ENCODE measurements at places on chromosomes 11 and 22.

DNA sequence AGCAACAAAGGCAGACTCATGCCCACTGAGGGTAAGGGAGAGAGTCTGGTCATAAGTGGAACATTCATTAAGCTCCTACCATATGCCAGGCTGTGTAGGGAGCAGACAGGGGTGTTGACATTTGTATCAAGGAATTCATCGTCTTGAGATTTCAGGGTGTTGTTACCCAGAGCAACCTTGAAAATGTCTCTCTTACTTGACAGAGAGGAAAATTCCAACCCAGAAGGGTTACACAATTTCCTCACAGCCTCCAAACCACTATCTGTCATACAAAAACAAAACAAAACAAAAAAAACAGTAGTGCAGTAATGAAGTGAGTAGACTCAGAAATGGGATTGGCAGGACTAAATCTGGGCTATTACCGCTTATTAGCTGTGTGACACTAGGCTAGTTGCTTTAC is 113.2 kb downstream of the MIAT start:
- no peak for DNase-seq

- no peak for DNase-seq
Observed at GRCh38 chr22:35258191-35258988, 1.1 kb downstream of the HMGXB4 start.

DNA sequence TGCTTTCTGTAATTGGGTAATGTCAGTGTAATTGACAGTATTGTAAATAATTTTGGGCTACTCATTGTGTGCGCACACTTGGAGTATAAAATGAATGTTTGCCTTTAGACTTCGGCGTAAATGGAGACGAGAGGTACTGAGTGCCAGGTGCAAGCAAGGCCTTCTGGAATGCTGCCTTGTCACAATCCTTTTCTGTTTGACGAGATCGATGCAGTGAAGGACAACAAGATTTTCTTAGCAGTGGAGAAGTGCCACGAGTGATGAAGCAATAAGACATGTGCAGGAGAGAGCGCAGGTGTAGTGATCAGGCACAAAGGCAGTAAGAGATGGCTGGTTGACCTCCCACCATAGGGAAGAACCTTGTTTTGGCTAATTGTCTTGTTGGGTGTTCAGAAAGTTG is 67.5 kb downstream of the DDX10 start:
- no peak for DNase-seq

GRCh38 chr11:129259931-129260348 is 67.8 kb upstream of the ARHGAP32 start:
- DNase-seq, result no peak

DNA sequence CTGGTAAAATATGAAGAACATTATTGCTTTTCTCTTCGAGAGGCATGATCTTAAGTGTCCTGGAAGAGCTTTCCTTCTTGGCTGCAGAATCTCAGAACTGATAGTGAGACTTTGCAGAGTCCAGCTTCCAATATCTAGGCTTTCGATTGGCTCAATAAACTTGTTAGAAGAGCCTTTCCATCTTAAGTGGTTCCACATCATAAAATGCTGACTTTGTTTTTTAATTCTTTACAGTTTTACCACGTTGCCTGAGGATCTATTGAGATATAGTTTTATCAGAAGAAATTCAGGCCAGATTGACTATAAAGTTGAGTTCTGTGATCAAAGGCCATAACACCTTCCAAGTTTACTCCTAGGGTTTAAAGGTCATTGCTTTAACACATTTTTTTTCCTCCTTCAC is 15.6 kb upstream of the DNAJB7 start:
- no peak for DNase-seq

DNA sequence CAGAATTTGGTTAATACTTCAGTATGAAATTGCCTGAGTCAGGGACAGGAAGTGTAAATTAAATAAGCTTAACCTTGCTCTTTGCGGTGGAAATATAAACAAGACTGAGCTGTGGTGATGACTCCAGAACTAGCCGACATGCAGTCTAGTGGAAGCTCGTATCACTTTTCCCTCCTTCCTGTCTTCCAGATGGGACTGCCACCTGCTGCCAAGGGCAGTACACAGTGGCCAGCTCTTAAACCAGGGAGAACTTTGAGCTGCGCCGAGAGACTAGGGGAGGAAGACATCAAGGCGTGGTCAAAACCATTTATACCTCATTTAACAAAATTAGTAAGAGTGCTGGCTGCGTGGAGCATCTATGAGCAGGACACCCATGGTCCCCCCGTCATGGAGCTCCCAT is 31.3 kb upstream of the CTTN start:
- DNase-seq, result no peak

GRCh38 chr11:129817534-129818051 is 1.9 kb downstream of the TMEM45B start:
- no peak for DNase-seq

GRCh38 chr11:58286249-58286648 is 18.2 kb upstream of the OR10W1 start:
- DNase-seq, result no peak

DNA sequence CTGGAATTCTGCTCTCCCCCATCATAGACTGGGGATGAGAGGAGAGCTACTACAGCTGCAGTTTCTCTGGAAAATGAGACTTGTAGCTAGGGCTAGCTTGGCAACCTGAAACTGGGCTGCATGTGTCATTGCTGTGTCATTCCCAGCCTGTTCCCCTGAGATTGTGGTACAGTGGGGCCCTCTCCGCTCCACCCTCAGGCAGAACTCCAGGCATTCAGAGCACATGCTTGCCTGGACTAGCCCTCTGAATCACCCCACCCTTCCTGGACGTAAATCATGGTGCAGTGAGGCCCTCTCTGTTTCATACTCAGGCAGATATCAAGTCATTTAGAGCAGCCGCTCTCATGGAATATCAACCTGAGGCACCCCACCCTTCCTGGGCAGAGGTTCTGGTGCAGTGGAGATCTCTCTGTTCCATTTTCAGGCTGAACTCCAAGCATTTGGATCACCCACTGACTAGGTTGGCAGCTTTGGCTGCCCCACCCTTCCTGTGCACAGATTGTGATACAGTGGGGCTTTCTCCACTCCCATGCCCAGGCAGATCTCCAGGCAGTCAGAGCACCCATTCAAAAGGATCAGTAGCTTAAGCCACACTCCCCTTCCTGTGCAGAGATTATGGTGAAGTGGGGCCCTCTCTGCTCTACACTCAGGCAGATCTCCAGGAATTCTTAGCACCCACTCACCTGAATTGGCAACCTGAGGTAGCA is 274.4 kb downstream of the C11orf87 start:
- no peak for DNase-seq

Measured in T-cell (primary cell).